Prostate gland (tissue), 2 donors: ENCODE measurements at places on chromosomes 3 and 15. TPM values are rescaled to one million over a fixed set of nuclear protein-coding genes. Genes with fewer than 3 reads are reported as not detected.

The DPPA2 gene
- total RNA-seq, result 2.1 TPM

The HTR3D gene
- not detected for total RNA-seq

The STRIT1 gene
- not detected for total RNA-seq

The CHRFAM7A gene
- total RNA-seq, result 0.46 TPM

The PLXNA1 gene
- 49.5 TPM for total RNA-seq

The MESP1 gene
- 67.4 TPM for total RNA-seq

The GOLGA6A gene
- total RNA-seq, result not detected

The CAV3 gene
- 1.2 TPM for total RNA-seq
